AG08396 (cell line): ENCODE measurements at places on chromosomes 5 and 9.
A peak's percentile ranks its signal among the peaks of the same experiment; 100 is the strongest.

DNA sequence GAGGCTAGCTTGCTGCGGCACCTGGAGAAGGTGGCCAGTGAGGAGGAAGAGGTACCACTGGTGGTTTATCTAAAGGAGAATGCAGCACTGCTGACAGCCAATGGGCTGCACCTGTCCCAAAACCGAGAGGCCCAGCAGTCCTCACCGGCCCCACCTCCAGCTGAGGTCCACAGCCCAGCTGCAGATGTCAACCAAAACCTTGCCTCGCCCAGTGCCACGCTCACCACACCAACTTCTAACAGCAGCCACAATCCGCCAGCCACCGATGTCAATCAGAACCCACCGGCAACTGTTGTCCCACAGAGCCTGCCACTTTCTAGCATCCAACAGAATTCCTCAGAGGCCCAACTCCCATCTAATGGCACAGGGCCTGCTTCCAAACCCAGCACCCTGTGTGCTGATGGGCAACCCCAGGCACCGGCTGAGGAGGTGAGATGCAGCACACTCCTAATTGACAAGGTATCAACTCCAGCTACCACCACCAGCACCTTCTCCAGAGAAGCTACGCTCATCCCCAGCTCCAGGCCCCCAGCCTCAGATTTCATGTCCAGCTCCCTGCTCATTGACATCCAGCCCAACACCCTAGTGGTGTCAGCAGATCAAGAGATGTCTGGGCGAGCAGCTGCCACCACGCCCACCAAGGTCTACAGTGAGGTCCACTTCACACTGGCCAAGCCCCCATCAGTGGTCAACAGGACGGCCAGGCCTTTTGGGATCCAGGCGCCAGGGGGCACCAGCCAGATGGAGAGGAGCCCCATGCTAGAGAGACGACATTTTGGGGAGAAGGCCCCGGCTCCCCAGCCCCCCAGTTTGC is 8.0 kb downstream of the SYNPO start:
- DNase-seq = no peak

DNA sequence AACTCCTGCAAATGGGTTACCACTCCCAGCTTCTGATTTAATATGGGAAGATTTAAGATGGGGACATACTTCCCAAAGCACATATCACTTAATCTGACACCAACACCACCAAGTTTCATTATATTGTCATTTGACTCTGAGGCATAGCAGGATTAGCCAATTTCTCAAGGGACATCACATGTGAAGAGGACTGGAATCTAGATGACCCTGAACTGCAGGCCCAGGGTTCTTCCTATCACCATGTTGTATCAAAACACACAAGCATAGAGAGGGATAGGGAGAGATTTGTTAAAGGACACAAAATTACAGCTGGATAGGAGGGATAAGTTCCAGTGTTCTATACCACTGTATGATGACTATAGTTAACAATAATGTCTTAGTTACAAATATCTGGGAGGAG is 168.3 kb upstream of the PPP2R2B start:
- no peak for DNase-seq

DNA sequence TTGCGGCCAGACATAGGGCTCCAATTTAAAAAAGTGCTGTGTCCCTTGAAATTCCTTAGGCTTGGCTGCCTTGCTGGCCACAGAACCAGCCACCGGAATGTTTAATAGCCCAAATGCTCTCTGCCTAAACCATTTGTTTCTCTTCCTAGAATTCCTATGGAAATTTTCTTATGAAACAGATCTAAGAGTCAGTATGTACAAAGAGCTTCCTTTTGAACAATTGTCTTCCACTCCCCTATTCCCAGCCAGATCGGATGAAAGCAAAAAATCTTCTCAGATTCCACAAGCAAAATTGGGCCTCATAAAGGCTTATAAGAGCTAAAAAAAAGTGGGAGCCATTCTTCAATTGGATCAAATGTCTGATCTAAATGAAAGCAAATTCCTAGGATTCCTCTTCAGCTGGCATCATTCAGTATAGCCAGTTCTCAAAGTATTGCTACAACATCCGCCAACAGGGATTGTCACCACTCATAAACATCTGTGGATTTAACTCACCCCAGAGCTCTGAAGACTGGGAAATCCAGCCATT is 104.3 kb downstream of the CEMIP2 start:
- DNase-seq = no peak

DNA sequence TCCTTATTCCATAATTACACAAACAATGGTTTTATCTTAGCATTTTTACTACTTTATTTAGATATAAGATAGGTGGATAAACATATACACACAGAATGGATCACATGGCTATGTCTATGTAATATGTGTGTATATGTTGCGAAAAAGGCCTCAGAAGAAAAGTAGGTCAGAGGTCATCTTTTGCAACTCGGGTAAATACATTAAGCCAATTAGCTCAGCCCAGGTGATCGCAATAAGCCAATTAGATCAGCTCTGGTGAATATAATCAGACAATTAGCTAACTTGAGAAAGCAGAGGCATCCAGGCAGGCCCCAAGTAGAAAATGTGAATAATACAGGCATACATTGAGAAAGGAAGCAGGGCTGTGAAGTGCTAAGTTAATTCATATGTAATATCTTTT is 24.3 kb downstream of the SLCO4C1 start:
- DNase-seq = no peak

- no peak for DNase-seq
Observed at GRCh38 chr5:126499853-126500342, 76.7 kb downstream of the GRAMD2B start.

DNA sequence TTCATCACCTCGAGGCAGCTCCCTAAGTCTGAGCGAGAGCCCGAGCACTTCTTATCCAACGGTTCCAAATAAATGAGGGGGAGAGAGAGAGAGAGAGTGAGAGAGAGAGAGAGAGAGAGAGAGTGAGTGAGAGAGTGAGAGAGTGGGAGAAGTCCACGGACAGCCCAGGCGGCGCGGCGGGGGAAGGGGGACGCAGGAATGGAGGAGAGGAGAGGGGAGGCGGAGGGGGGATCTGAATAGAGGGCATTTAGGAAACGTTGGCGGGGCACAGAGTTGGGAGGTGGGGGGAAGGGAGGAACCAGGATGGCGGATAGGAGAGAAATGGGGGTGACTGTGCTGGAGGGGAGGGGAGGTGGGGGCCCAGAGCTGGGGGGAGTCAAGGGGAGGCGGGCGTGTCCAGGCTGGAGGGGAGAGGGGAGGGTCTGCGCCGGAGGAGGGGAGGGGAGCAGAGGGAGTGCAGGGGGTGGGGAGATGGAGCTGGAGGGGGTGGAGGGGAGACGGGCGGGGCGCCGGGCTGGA is 398 bp upstream of the BASP1 start:
- peak; percentile 66 for DNase-seq

- peak; percentile 61 for DNase-seq
Observed at GRCh38 chr5:154287136-154287535, 96.6 kb downstream of the GALNT10 start.

- no peak for DNase-seq
Observed at GRCh38 chr9:89680547-89681467, 76.0 kb downstream of the GADD45G start.

DNA sequence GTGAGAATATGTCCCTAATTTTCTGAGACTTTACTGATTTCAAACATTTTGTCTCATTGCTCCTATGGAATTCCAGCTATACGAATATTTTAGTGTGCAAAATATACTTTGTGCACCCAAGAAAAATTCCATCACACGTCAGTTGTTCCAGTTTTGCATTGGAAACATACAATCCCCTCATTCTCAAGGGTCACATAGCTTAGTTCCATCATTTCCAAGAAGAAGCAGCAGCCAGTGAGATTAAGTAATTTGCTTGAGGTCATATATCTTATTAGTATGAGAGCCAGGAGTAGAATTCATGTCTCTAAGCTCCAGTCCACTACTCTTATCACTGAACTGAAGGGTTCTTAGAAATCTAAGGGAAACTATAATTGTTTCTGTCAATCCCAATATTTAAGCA is 746.7 kb upstream of the C9orf72 start:
- DNase-seq = no peak

DNA sequence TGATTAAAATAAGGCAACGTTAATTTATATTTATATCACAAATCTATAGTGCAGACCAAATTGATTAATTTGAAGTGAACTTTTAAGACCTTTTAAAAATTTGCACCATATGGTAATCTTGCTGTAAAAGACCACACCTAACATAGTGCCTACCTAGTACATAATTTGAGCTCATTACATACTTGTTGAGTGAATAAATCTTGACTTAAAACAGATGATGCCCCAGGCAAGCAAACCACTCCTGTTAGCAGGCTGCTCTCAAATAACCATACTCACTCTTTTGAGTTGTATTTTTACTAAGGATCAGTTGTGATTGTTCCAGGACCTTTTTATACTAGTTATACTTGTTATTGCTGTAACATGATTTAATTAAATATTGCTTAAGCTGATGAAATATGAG is 27.2 kb downstream of the CMYA5 start:
- DNase-seq = no peak

GRCh38 chr9:105118636-105119035 is 125.8 kb upstream of the SLC44A1 start:
- DNase-seq = no peak

- no peak for DNase-seq
Observed at GRCh38 chr9:84123648-84124406, 143.2 kb downstream of the RMI1 start.

DNA sequence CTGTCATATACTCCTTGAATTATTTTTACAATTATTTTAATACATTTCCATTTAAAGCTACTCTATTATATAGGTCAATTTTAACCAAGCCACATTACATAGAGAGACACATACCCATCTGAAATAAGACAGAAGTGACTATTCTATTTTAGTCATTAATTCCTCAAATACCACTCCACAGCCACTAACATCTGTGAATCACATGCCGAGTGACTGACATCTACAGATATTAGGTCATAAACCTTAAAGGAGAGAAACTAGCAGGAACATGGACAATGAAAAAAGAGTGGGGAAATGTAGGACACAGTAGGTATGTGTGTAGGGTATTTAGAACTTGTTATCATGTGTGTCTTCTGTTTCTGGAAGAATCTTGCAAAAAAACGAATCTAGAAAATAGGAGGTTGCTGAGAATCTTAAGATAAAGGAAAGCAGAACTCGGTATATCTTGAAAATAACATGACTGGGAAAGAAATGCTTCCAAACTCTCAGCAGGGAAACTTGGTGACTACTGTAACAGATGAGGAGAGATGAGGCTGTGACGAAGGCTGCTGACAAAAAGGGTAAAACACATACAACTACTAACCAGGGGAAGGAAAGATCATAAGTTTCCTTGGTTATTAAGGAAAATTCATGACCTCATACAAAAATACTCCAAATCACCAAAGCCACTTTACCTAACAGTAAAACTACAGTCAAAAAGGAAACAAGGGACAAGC is 84.6 kb downstream of the PLPP1 start:
- no peak for DNase-seq

- DNase-seq = no peak
Observed at GRCh38 chr9:92405818-92406217, 1.4 kb upstream of the OGN start.

- no peak for DNase-seq
Observed at GRCh38 chr5:104184264-104184663, 621.7 kb upstream of the NUDT12 start.

DNA sequence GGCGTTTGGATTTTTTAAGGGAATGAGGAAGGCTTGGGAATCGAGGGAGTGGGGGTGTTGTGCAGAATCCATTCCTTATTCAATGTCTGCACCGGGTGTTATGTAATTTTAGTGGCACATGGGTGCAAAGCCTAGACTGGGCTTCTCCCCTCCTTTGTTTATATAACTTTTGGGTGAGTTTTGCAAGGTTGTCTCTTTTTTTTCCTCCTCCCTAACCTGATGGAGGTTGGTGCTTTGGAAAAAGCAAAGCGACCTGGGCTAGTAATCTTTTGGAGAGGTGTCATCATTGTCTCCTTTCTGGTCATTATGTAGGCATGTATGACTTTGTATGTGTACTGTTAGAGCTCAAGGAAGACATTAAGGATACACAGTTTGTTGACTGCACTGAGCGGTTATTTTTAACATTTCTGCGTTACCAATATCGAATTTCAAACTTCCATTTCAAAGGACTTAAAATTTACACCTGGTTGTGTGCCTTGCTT is 3.1 kb downstream of the SMARCA2 start:
- DNase-seq = no peak

DNA sequence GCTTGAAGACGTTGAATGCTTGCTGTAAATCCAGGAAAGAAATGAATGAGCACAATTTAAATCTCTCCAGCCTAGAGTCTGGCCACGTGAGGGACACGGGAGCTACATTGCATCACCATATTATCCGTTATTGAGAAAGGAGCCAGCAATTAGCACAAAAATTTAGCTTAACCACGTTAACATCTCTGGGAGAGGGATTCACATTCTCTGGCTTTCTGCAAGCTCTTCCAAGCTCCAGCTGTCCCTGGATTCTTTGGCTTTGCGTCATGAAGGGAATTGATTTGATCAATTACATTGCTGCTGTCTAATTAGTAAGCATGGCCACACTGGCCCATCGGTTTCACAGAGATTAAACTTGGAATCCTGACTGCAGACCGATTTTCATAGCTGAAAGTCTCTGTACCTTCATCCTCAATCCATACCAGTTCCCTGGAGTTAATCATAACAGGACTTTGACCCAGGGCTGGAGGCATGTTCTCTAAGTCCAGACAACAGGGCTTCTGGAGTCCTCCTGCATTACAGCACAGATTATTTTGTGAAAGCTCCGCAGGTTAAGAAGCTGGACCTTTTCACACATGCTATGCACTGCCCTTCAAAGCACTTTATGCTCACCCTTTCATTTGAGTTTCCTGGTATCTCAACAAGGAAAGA is 31.6 kb downstream of the ADRA1B start:
- peak; percentile 58 for DNase-seq

- DNase-seq = no peak
Observed at GRCh38 chr9:112896131-112896530, 5.5 kb upstream of the SLC46A2 start.

DNA sequence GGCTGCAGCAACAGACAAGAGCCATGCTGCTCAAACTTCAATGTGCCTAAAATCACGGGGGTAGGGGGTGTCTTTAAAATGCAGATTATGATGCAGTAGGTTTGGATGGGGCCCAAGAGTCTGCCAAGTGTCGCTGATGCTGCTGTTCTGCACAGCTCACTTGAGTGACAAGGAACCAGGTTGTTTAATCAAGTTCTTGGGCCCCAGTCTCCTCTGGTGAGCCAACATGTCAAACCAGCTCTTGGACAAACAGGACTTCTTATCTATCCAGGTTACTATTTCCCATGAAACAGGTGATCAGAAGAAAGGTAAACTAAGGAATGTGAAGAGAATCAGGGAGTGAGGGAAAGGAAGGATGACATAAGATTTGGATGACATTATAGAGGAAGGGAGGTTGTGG is 78.0 kb downstream of the APBA1 start:
- no peak for DNase-seq

GRCh38 chr5:138961221-138961620 is 86.1 kb upstream of the LRRTM2 start:
- DNase-seq = no peak
